Fibroblast of skin of left quadriceps (primary cell): ENCODE measurements at places on chromosomes 1 and 21.
A peak's percentile ranks its signal among the peaks of the same experiment; 100 is the strongest.

DNA sequence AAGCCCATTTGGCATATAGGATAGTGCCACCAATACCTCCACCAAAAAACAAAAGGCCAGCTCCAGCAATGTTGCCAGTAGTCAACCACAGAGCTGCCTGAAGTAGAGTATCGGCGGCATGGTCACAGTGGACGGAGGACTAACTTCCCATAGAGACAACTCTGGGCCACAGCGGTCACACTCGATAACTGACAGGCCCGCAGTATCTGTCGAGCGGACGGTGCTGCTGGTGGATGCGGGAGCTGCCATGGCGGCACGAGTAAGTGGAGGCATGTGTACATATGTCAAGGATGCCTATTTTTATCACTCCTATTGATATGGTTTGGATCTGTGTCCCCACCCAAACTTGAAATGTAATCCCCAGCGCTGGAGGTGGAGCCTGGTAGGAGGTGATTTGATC, 4.1 kb downstream of the KRTAP12-1 start:
- no peak for DNase-seq

DNA sequence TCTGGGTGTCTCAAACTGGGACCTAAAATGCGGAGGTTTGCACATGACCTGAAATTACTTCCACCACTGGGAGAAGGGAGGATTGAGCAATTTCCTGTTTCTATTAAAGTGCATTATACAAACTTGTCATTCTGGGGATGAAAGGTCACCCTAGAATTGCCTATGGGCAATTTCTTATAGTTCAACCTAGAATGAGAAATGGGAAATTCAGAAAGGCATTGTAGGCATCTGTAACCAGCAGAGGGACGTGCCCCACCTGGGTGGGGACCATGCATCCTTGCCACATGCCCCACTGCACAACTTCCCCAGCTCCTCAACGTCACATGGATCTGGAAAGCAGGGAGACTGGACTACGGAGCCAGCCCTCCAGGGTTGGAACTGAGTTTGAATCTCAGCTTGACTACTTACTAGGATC, 47.0 kb downstream of the MRPL39 start:
- no peak for DNase-seq

DNA sequence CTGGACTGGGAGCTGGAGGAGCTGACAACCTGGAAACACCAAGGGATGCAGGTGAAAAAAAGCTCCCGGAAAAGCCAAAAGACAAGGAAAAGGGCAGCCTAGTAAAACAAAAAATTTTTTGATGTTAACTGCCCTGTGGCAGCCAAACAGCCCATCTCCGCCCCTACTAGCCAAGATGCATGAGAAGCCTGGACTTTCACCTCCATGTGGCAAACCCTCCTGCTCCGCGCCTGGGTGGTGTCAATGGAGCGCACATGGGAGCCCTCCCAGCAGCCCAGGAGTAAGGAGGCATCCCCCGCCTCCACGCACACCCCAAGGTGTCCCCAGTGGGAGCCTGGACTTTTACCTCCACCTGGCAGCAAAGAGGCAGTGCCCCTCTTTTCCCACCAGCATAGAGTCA, 30.5 kb downstream of the LEMD1 start:
- DNase-seq, result no peak

GRCh38 chr1:46643368-46643775, 24.8 kb downstream of the ATPAF1 start:
- DNase-seq, result peak; percentile 82

DNA sequence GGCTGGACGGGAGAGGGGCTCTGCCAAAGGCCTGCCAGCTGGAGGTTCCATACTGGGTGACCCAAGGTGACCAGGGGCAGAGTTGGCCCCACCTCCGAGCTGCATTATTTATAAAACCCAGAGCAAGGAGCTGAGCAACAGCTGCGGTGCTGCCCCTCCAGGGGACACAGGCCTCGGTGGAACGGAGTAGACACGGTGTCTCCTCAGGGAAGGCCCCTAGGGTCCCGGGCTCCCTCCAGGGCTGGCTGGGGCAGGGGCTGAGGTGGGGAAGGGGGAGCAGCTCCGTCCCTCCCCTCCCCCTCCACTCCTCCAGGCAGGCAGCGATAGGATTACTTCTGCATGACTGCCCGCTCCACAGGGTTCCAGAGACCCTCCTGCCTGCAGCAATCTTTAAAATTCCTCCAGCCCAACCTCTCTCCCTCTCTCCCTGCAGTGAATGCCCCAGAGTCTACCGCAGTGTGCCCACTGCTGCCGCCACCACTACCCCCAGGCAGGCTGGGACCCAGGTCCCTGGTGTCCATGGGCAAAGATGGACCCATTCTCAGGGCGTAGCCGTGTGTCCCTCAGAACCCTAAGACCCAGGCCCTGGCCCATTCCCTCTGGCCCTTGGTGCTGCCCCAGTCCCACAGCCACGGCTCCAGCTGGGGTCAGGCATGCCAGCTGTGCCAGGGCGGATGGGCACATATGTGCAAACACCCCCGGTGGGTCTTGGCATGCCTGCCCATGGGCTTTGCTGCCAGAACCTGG, 10.8 kb downstream of the AHDC1 start:
- DNase-seq, result no peak
